ENCODE measurements at places on chromosomes 16 and 17.

DNA sequence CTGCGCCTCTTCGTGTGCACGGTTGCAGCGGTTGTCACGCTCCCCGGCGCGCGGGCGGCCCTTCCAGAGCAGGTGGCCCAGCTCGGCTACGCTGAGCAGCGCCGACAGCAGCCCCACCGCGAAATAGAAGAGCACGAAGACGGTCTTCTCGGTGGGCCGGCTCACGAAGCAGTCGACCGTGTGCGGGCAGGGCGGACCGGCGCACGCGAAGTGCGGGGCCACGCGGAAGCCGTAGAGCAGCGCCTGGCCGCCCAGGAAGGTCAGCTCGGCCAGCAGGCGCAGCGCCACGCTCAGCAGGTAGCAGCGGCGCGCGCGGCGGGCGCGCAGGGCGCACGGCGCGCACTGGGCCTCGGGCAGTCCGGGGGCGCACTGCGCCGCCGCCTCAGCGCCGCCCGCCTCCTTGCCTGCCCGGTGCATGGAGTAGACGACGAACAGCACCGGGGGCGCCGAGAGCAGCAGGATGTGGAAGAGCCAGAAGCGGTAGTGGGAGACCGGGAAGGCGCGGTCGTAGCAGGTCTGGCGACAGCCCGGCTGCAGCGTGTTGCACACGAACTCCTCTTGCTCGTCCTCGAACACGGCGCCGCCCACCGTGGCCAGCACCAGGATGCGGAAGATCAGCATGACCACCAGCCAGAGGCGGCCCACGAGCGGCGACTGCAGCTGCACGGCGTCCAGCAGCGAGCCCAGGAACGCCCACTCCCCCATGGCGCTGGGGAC is 1.3 kb downstream of the GJD3 start:
- DNase-seq, result no peak

DNA sequence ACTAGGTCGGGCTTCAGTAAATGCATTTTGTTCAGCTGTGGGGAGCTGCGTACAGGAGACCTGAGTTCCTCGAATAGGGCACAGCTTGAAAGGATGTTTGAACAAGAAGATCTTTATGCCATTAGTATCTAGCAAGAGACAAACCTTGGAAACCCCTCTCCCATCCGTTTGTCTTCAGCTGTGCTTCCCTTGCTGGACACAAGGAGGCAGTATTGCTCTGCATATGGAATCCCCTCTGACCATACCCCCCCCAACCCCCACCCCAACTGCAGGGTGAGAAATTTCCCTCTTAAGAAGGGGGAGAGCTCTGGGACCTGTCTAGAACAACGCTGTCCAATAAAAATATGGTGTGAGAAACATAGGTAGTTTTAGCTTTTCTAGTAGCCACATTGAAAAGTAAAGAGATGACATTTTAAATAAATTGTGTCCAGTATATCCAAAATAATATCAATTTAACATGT is 1.6 kb downstream of the MRM1 start:
- peak; percentile 54 for DNase-seq

GRCh38 chr16:75485230-75486013 is 9.8 kb downstream of the CHST6 start:
- DNase-seq, result no peak

- no peak for DNase-seq
These were observed 127.0 kb upstream of the CIBAR2 start for GRCh38 chr16:85239239-85239638.

- DNase-seq, result no peak
These were observed 1.3 kb downstream of the HGS start for GRCh38 chr17:81685108-81685507.

DNA sequence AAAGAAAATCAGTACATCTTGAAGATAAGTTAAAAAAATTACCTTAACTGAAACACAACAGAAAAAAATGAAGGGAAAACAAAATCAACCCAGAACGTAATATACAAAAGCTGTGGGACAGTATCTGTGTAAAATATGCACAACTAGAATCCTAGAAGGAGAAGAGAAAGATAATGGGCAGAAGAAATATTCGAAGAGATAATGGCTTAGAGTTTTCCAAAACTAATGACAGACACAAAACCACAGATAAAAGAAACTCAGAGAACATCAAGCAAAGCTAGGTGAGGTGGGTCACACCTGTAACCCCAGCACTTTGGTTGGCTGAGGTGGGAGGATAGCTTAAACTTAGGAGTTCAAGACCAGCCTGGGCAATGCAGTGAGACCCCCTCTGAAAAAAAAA is 117.1 kb downstream of the TRIM37 start:
- no peak for DNase-seq

- DNase-seq, result no peak
These were observed 15.5 kb downstream of the IKZF3 start for GRCh38 chr17:39848600-39848999.

GRCh38 chr17:6797718-6798351 is 21.8 kb downstream of the FBXO39 start:
- DNase-seq, result no peak

GRCh38 chr16:56589141-56590039 is at the start of gene MT3:
Gene MT3, plus strand, starts transcription at chr16:56589528. Its CDS starts 63 bp downstream, at chr16:56589591.
- DNase-seq, result no peak

DNA sequence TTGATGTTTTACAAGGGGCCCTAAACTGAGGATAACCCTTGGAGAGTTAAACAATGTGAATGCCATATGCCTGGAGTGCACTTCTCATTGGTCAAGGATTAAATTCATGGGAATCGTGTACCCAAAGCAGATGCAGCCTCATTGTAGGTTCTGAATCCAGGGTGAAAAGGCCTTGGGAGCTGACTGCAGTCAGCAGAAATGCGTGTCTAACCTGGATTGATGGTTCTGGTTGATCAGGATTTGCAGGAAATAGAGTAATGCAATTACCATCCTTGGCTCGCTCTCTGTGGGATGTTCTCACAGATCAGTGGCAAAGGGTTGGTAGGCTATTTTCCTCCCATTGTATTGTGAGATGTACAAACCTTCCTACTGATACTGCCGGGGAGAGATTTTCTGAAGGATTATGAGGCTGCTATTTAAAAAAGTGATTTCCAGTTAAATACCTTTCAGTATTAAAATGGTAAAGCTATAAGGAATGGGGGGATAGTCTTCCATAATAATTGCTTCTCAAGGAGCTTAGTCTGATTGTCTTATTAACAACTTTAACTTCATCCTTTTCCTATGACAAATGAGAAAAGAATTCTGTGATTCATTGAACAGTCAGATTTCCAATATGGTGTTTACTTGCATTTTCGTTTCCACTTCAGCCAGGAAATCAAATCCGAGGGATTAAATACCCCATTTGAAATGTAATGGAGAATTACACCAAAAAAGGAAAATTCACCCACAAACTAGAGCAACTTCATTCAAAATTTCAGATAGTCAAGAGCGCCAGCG is 1028.1 kb upstream of the EEF2KMT start:
- DNase-seq, result no peak

All from stimulated activated CD4-positive, alpha-beta T cell treated with anti-CD3 and anti-CD28 coated beads, Interleukin-1b, Interleukin-23, amount 100 ng/mL, for 1 hour (primary cell).